ENCODE measurements at places on chromosomes 13 and 19.

GRCh38 chr13:98717256-98717655 lies 35.2 kb downstream of the SLC15A1 start:
- no peak for DNase-seq

DNA sequence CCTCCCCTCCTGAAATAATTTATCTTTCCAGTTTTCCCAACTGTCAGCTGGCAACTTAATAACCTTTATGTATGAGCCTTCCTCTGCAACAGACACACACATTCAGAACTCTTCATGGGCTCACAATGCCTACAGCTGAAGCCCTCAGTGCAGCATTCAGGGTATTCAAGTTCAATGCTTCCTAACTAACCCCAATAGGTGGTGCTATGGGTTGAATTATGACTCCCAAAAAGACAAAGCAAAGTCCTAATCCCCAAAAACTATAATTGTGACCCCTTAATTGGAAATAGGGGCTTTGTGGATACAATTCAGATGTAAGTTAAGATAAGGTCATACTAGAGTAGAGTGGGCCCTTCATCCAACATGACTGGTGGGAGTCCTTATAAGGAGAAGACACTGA lies 202.2 kb downstream of the SUCLA2 start:
- DNase-seq: no peak

- DNase-seq: no peak
Measured at GRCh38 chr13:77196052-77196618, 130.8 kb downstream of the MYCBP2 start.

DNA sequence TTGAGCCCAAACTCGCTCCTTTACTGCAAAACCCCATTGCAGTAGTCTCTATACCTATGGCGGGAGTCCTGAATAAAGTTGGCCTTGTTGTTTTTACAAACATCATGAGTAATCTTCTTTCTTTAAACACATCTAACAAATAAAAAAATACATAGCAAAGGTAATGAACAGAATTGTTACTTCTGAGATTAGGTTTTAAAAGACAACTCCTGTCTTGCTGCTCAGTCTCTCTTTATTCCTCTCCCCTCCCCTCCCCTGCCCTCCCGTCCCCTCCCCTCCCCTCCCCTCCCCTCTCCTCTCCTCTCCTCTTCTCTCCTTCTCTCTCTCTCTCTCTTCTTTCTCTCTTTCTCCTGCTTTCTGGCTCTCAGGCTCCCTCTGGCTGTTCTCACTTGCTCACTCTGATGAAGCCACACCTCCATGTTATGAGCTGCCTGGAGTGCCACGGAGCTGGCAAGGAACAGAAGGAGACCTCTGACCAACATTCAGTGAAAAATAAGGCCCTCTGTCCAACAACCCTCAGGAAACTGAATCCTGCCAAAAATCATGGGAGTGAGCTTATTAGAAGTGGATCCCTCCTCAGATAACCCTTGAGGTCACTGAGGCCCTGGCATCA lies 300.7 kb upstream of the MIR17HG start:
- DNase-seq: no peak

DNA sequence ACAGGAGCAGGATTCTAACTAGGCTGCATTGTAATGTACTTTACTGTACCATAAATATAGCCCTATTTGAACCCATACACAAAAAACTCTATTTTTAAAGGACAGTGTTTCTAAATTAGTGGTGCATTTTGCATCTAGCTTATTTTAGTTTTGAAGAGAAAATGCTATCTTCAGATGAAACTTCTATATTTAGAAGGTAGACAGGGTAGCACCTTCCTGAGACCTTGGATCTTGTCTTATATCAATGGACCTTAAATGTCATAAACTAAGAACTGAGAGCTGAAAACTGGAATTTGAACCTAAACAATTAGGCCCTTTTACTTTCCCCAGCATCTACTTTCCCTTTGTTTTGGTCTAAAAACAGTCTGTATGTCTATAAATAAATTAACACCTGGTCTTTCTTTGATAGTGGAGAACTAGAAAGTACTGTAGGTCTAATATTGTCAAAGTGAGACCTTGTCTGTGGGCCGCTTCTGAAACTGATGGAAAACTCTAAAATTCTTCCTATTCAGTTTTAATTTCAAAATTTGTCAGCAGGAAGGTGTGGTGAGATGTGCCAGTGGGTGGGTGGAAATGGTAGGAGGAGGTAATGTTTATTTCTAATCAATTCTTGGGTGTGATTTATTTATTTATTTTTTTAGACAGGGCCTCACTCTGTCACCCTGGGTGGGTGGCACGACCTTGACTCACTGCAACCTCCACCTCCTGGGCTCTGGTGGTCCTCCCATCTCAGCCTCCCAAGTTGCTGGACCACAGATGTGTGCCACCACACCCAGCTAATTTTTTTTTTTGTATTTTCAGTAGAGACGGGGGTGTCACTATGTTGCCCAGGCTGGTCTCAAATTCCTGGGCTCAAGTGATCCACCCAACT lies 10.1 kb downstream of the COG3 start:
- DNase-seq: no peak

DNA sequence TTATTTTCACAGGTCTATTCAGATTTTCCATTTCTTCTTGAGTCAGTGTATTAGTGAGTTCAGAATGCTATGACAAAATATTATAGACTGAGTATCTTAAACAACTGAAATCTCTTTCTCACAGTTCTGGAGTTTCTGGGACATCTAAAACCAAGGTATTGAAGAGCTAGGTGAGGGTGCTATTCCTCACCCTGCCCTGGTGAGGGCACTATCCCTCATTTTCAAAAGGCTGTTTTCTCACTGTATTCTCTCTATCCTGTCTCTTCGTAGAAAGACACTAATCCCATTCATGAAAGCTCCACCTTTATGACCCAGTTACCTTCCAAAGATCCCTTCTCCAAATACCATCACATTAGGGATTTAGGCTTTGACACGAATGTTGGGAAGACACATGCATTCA lies 1617.1 kb downstream of the PCDH9 start:
- no peak for DNase-seq

- DNase-seq: no peak
Measured at GRCh38 chr13:99172951-99173350, 27.7 kb upstream of the UBAC2 start.

GRCh38 chr19:33193269-33193864 lies 763 bp upstream of the LRP3 start:
- DNase-seq: no peak

- DNase-seq: no peak
Measured at GRCh38 chr13:111262715-111263114, 57.7 kb upstream of the TEX29 start.

DNA sequence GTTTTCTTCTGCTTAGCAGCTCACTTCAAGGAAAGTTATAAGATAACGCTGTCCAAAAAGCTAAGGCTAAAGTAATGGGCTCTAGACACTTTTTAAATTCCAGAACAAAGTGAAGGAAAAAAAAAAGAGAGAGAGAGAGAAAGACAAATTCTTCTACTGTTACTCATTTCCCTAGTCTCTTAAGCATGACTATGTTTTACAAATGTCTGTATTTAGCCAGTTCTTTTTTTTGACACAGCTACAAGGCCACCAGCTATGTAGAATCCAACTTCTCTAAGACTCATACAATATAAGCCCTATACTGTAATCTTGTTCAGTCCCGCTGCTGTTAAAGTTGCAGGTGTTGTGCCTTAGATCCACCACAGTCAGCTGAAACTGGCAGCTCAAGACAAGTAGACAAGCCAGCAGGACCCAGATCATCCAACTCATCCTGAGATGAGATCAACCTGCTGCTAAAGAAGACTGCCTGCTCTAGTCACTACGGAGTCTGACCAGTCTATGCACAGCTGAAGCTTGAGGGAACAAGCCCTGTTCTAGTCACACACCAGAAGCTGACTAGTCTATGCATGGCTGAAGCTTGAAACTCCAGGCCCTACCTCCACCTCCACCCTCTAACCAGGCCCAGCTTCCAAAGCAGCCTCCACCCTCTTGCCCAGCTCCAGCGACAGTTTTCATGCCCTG lies 10.3 kb upstream of the ZNF83 start:
- DNase-seq: no peak

DNA sequence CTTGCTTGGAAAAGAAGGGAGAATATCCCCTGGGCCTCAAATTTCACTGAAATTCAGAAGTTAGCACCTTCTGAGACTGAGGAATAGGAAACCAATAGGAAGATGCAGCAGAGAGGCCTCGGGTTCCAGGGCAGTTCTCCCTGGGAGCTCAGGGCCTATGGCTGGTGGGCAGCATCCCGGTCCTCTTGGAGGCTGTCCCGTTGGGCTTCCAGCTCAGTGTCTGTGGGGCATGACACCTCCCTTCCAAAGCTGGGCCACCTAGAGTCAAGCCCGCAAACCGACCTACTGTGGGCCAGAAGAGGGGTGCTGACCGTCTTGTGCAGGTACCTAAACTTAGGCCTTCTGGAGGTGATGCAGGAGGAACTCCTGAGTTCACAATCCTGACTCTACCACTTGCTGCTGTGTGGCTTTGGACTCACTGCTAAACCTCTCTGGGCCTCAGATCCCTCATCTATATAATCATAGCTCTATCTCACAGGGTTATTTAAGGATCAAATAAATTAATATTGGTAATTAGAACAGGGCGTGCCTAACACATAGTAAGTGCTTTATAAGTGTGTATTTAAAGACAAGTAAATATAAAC lies 17.1 kb downstream of the SIAH3 start:
- DNase-seq: no peak

GRCh38 chr13:29530901-29531300 lies 64.6 kb downstream of the SLC7A1 start:
- no peak for DNase-seq

- DNase-seq: no peak
Measured at GRCh38 chr13:110197026-110197425, 109.9 kb downstream of the COL4A1 start.

DNA sequence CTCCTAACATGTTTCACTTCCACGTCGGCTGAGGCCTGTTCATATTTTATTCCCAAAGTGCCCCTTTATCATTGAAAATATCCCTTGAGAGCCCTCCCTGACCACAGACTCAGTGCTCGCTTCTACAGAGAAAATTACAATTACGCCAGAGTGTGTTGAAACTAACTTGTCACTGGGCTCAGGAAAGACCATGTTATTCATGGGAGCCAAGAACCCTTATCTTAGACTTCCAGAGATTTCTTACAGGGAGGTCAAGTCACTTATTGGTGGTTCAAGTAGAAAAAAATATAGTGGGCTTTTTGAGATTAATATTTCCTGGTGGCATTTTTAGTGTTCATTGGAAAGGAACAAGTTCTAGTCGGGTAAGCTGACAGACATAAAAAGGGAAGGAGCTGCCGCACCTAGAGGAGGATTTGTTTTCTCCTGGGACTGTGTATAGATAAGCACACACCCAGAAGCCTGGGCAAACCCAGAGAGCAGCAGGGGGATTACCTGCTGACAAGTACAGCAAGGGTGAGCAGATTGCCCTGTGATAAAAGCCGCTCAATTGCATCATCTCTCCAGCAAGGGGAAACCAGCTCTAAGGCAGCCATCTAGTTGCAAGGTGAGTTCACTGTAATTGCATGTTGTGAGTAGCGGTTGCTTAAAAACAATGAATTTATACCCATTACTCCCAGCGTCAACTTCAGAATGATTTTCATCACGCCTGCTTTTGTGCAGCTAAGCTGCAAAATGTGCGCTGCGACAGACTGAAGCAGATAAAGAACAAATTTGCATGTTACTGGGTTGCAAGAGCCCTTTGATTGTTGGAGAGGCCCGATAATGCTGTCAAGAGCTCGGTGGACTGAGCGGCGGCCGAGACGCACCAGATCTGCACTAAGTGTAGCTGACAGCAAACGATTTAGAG lies 46.2 kb downstream of the DCT start:
- no peak for DNase-seq

- DNase-seq: no peak
Measured at GRCh38 chr19:29547981-29548380, 22.2 kb downstream of the VSTM2B start.

DNA sequence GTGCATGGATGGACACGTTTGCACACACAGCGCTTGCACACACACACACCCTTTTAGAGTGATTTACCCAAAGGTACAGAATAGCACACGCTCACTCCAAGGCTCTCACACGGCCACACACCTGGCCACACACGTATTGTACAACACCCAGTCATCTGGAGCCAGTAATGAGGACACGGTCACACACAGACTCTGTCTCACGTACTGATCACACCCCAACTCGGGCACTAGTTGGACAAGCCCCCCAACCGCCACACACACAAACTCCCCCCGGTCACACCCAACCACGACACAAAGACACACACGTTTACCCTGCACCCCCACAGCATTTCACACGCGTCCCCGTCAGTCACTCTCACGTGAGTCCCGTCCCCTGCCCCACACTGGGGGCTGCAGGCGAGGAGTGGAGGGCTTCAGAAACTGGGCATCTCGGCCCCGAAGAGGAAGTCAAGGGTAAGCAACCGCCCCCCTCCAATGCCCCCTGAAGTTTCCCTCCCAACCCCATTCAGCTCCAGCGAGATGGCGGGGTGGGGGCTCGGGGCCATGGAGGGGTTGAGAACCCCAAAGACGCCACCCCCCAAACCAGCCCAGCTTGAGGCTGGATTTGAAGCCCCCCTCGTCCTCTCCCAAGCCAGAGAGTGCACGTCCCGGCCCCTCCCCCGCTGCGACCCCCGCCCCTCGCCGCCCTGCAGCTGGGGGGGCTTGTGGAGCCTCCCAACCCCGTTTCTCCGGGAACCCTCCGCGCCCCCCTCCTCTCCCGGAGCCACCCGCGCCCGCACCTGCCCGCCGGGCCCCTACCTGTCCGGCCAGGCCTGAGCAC lies 599 bp downstream of the OLFM2 start:
- DNase-seq: no peak

- no peak for DNase-seq
Measured at GRCh38 chr13:95870421-95870820, 182.8 kb downstream of the UGGT2 start.

GRCh38 chr19:12544401-12544876 lies 6.8 kb downstream of the ZNF564 start:
- no peak for DNase-seq

GRCh38 chr19:46660008-46660517 lies 919 bp downstream of the DACT3 start:
- no peak for DNase-seq
